Kidney capillary endothelial cell (primary cell): ENCODE measurements at places on chromosomes 16 and 17.

DNA sequence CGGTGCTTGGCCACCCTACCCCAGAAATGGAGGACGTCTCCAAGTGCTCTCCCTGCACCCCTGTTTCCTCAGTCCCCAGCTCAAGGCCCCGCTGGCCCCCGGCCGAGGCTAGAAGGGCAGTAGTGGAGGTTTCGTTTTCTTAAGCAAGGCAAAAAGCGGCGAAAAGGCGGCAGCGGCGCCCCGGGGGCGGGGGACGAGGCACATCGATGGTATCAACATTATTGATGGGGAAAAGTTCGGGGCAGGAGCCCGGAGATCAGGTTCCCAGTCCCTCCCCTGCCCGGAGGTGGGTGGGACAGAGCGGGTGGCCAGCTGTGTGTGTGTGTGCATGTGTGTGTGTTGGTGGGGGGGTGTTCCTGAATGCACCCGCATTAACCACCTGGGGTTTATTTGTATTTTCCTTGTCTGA, 4.1 kb upstream of the SALL1 start:
- no peak for DNase-seq

- no peak for DNase-seq
These were observed 5.8 kb downstream of the WIPF2 start for GRCh38 chr17:40224718-40225550.

DNA sequence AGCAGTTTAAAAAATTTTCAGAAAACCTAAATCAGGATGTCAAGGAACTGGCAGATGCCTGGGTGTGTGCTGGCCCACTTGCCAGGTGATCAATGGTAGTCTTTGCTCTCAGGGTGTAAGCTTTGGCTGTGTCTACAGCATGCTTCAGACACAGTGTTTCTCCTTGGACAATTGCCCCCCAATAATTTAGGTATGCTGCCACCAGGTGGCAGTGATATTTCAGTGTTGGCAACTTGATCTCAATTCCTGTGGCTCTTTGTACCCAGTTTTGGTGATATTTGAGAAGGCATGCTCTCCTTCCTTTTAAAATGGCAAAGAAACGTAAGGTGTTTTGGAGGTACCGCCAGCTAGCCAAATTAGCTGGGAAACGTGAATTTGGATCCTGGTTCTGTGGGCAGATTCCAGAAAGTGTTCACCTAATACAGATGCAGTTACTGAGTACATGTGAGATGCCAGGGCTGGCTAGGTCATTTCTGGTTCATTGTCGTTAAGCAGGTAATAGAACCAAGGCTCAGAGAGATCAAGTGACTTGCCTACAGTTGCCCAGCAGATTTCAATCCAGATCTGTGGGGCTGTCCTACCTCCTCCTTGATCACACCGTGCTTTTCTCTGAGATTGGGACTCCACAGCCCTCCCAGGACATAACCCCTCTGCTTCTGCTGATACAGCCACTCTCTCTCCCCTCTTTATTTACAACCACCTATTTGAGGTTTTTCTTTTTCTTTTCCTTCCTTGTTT, 155.6 kb upstream of the PLCG2 start:
- no peak for DNase-seq

GRCh38 chr16:89375021-89375420, 115.3 kb downstream of the ANKRD11 start:
- DNase-seq = no peak

DNA sequence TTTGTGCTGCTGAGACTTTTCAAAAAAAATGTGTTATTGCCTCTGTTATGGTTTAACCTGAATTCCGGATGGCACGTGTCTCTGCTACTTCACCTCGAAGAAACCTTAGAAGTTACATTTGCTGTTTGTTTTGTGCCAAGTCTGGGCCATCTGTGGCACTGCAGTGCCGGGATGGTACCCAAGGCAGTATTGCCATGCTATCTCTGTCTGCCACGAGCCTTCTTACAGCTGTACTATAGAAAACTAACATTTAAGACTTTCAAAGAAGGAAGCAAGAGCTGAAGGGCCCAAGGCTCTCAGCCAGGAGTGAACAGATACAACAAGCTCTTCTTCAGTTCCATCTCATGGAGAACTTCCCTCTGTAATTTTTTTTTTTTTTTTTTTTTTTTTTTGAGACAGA, 73.7 kb upstream of the NOL11 start:
- no peak for DNase-seq

GRCh38 chr17:82097184-82097918, 685 bp downstream of the FASN start:
- peak; percentile 31 for DNase-seq

- no peak for DNase-seq
These were observed 7.6 kb downstream of the PIK3R6 start for GRCh38 chr17:8859804-8860430.

DNA sequence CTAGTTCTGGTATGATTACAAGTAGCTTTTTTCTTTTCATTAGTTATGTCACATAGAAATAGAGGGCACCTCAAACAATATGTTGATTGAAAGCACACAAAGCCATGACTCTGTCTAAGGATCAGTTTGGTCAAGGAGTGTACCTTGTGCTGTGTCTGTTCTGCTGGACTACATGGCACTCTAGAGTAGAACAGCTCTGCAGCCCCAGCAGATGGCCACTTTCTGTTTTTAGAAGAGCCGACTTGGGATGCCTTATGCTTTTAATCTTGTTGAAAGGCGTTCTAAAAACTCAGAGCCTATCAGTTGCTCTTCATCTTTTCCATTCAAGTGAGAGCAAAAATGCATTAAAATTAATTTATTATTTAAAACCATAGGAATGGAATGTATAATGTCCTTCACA, 49.3 kb upstream of the CA10 start:
- no peak for DNase-seq

DNA sequence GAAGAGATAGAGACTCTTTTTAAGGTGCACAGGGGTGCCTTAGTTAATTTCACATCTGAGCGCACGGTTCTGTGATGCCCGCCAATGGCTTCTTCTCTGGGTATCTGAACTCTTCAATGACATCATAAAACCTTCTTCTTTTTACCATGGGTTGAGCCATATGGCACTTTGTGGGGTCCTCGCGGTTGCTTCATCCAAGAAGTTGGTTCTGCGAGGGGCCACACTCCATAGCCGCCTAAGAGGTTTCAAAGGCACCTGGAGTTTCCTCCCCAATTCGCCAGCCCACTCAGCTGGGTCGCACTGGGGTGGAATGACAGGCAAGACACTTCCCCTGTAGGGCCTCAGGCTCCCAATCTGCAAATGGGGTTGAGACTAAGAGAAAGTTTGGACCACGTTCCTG, 10.4 kb upstream of the MT4 start:
- no peak for DNase-seq

- no peak for DNase-seq
These were observed 19.6 kb downstream of the ADGRG5 start for GRCh38 chr16:57562066-57562465.

GRCh38 chr17:28180449-28180848, 138.0 kb downstream of the NLK start:
- DNase-seq = no peak

GRCh38 chr17:2786176-2786881, 9.9 kb upstream of the RAP1GAP2 start:
- DNase-seq = peak; percentile 74

- DNase-seq = no peak
These were observed 67.8 kb upstream of the MMP2 start for GRCh38 chr16:55411231-55411630.

DNA sequence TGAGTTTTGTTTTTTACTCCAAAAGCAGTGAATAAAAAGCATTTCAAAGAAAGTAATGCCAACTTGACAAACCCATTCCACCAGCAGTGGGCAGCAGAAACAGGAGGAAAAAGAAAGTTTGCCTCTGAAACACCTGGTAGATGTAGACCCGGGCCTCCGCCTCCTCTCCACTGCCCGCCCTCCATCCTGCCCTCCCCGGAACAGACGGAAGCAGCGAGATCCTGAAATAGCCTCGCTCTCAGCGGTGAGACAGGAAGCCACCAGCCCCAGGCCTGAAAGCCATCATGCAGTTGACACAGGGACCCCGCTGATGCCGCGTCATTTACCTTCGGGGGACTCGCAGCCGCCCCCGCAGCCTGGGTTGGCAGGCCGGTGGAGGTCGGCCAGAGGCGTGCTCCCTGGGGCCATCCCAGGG, 67.8 kb downstream of the C16orf78 start:
- DNase-seq = peak; percentile 51
